Gastrocnemius medialis (tissue), 4 donors: ENCODE measurements at places on chromosomes 3 and 15. TPM values are rescaled to one million over a fixed set of nuclear protein-coding genes. Genes with fewer than 3 reads are reported as not detected.

The NME9 gene
- total RNA-seq, result 0.38 TPM

DNA sequence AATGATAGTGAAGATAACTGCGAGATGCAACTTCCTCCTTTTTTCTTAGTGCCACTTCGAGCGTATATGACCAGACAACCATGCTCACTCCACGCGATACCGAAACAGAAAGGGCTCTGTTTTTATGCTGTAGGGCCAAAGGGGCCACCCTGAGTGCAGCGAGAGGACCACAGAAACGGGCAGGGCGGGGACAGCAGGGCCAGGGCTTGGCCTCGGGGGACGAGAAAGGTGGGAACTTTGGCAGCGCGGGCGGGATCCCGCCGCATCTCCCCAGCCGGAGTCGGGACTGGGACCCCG, 483 bp downstream of the VPS13C start:
- DNase-seq, result no peak

DNA sequence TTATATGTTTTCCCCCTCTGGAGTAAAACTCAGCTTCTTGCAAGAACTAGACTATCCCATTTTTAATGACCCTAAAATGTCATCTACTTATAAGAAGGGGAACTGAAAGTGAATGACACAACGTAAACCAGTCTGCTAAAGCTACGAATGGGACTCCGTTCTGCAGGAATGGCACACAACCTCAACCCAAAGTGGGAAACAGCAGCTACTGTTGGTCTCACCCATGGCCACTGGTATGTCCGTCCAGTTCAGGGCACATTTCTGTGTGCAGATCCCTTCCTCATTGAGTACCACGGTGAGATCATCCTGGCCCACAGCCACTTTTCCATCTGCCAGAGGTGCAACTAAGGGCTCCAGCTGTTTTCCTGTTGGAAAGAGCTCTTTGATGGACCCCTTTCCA, 23.8 kb downstream of the VPS39 start:
- DNase-seq, result no peak

GRCh38 chr3:186997061-186997460, 66.7 kb downstream of the ST6GAL1 start:
- DNase-seq, result no peak

- no peak for DNase-seq
Measured at GRCh38 chr3:125186261-125186787, 26.2 kb downstream of the SLC12A8 start.

DNA sequence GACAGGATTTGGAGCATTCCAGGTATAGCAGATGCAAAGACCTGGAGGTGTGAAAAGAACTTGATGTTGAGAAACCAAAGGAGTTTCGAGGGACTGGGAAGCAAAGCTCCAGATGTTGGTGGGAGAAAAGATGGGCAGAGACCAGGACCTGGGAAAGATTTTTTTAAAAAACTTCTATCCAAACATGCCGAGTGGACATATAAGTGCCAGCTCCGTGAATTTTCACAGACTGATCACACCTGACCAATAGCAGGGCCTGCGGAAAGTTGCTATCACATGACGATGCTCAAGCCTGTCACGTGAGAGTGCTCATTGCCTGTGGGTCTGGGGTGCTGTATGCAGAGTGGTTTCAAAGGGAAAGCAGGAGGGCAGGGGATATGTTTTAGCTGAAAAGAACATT, 19.9 kb downstream of the SMAD6 start:
- no peak for DNase-seq

DNA sequence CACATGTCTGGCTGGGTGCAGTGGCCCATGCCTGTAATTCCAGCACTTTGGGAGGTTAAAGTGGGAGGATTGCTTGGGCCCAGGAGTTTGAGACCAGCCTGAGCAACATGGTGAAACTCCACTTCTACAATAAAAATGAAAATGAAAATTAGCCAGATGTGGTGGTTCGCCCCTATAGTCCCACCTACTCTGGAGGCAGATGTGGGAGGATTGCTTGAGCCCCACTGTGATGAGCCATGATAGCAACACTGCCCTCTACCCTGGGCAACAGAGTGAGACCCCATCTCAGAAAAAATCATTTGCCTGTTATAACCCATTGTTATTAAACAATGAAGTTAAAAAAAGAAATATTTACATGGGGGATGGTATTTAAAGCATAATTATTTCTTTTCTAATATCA, 240.1 kb upstream of the ZPLD1 start:
- no peak for DNase-seq

- DNase-seq, result no peak
Measured at GRCh38 chr3:24773798-24774197, 279.1 kb upstream of the THRB start.

The ALDH1L1 gene
- total RNA-seq, result 77.6 TPM

DNA sequence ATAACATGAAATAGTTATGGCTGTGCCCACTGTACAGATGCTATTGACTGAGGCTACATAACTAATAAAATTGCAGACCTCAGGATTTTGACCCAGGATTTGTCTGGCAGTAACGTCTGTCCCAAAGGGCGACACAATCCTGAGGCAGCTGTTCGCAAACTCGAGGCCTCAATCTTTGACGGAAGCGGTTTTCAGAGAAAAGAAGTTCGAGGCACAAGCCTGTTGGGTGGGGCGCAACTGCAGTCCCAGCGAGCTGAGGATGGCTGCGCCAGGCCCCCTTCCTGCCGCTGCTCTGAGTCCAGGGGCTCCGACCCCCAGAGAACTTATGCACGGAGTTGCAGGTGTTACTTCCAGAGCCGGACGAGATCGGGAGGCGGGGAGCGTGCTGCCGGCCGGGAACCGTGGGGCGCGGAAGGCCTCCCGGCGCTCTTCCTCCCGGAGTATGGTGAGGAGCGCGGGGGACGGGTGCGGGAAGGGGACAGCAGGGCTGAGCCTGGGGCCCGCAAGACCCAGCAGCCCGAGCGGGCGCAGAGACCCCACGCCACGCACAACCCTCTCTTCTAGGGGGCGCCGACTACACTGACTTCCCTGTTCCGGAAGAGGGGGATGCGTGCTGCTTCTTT, at the start of gene PARP15:
TSS of gene PARP15 (plus strand) at position 242 of the 623 bp plus-strand sequence. CDS start at position 260, 18 bp downstream.
- no peak for DNase-seq
